ENCODE measurements at places on chromosomes 1 and 21.

DNA sequence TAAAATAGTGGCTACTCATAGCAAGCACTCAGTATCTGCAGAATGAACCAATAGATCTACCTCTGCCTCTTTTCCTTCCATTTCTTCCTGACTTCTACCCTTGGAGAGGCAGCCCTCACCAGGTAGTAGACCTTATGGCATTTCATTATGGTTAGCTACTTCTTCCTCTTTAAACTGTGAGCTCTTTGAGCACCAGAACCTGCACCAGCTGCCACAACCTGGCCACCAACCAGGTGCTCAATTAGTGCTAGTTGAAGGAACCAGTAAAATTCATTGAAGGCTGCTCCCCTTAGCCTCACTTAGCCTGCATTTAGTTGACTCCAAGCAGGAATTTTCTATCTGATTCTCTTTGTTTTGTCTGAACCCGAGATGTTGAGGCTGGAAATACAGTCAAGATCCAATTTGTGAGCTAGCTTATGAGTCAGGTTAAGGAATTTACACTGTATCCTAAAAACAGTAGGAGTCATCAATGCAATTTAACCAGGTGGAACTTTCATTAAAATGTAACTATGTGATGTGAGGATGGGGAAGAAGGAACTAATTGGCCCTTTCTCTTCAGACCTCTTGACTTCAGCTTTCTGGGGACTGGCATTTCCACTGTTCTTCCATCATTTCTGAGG, 81.5 kb upstream of the UBE2U start:
- DNase-seq: no peak

- DNase-seq: no peak
These were observed 36.6 kb downstream of the VANGL2 start for GRCh38 chr1:160436966-160437365.

DNA sequence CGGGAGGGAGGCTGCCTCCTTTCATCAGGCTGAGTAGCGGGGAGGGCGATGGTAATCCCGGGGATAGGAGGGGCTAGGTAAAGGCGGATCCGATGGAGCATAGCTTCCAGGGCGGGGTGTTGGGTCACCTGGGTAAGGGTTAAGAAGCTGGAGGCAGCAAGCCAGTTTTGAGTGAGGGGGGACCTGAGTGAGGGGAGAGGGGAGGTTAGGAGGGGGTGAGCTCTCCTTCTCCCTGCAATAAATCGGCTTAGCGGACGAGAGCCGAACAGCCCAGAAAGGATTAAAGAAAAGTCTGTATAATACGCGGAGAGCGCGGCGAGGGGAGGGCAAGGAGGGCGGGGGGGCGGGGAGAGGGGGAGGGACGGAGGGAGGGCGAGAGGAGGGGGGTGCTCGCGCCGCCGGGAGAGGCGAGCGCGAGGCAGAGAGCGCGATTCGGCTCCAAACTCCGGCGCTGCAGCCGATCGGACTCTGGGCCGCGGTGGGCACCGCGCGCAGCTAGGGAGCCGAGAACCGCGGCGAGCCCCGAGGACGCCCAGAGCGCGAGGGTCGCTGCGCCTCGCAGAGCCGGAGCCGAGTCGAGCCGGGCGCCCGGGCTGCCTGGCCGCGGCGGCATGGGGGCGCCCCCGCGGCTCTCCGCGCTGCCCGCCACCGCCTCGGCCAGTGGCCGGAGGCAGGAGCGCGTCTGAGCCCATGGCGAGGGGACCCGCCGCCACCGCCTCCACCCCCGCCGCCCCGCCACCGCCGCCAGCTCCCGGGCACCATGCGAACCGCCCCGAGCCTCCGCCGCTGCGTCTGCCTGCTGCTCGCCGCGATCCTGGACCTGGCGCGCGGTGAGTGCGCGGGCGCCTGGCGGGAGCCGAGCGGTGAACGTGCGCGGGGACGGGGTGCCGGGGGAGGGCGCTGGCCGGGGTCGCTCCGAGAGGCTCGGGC, at the start of gene IGSF21:
IGSF21 (plus strand) TSS at position 430 of the 930 bp plus-strand sequence; CDS start at position 761, 331 bp downstream.
- peak; percentile 66 for DNase-seq

DNA sequence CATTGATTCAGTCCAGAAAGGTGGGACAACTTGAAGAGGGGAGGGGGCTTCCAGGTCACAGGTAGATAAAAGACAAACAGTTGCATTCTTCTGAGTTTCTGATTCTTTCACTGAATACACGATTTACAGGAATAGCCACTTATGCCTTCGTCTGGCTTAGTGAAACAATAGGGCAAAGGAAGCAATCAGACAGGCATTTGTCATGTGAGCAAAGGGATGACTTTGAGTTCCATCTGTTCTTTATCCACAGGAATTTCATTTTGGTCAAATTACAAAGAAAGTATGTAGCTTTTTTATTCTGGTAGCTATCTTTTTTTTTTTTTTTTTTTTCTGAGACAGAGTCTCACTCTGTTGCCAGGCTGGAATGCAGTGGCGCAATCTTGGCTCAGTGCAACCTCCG, 202.5 kb downstream of the TTLL7 start:
- no peak for DNase-seq

GRCh38 chr1:50859657-50860056, 100.4 kb downstream of the FAF1 start:
- no peak for DNase-seq

DNA sequence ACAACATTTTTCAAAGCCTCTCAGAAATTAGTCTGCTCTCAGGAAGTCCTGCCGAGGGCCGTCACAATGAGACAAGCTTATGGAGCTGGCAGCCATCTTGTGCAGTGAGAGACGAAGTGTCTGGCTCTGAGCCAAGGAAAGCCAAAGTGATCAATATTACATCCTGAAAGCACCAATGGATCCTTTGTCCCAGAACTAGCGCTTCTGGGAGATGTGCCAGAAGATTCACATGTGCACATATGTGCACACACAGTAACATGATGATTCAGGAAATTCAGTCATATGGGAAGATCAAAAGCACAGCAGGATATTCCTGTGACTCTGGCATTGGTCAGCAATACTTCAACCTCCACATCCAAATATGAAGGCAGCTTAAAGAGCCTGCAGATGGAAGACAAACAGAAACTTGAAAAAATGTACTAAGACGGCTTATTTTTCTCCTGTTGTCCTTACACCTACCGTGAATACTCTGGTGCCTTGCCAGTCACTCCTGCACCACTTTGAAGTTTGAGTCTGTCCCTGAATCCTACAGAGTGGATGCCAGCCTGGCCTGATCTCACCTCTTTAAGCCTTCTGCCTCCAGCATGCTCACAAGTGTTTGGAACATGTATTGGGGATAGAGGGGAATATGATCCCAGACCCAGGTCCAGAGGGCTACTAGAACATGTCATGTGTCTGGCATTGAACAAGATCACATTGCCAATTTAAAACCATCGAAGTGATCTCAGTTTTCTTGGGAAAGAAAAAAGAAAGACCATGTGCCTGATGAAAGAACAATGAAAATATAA, 44.5 kb upstream of the PRRX1 start:
- DNase-seq: no peak

DNA sequence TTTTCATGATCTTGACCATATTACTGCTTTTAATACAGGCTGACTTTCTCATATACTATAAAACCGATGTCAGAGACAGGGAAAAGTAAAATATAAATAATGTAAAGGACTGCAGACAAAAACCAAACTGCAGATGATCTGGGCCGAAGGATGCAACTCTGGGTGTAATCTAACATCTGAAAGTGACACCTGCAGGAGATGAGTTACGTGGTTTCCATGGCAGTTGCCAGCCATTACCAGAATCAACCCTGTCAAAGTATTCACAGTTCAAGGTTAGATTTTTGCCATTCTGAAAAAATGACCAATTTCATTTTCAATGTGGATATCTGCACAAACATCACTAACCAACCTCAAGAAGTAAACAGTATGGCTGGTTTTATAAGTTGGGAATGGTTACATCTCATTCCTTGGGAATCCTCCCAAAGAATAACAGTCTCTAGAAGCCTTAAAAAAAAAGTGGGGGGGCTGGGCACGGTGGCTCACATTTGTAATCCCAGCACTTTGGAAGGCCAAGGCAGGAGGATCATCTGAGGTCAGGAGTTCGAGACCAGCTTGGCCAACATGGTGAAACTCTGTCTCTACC, 27.7 kb downstream of the DNAJC11 start:
- DNase-seq: no peak

DNA sequence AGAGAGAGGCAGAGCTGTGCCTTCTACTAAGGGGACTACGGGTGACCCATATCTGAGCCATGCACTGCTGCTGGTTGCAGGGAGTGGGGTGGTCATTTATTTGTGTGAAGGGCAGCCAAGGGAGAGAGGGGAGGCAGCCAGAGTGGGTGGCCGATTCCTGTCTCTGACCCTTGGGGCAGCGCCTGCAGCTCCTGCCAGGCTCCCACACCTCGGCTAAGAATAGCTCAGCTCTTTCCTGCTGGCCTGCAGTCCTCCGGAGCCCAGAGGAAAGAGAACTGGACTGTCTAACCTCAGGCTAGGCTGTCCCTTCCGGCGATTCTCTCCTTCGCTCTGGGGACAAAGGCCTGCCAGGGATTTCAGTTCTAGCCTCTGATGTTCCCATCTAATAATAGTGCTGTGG, 11.6 kb upstream of the CD34 start:
- DNase-seq: no peak

GRCh38 chr1:204571128-204571527, 54.9 kb downstream of the MDM4 start:
- no peak for DNase-seq

DNA sequence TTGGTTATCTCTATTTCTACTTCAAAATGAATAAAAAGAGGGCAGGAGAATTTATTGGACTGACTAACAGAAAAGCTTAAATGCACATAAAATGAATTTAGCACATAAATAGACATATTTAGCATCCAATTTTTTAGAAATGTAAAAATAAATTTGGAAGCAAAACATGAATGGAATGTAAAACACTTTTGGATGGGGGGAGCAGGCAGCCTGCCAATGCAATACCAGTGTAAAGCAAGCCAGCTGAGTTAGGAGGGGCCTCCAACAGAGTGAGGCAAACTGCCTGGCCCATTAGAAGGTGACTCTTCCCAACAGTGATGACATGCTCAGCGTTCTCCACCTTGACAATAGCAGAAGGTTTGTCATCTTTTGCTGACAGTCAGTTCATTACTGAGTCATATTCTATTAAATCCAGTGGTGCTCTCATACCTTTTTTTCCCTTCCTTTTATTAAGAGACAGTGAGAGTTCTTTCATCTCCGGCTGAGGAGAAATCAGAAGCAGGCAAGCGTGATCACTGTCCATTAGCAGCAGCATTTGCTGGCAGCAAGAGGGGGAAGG, 19.5 kb upstream of the EXO1 start:
- no peak for DNase-seq

DNA sequence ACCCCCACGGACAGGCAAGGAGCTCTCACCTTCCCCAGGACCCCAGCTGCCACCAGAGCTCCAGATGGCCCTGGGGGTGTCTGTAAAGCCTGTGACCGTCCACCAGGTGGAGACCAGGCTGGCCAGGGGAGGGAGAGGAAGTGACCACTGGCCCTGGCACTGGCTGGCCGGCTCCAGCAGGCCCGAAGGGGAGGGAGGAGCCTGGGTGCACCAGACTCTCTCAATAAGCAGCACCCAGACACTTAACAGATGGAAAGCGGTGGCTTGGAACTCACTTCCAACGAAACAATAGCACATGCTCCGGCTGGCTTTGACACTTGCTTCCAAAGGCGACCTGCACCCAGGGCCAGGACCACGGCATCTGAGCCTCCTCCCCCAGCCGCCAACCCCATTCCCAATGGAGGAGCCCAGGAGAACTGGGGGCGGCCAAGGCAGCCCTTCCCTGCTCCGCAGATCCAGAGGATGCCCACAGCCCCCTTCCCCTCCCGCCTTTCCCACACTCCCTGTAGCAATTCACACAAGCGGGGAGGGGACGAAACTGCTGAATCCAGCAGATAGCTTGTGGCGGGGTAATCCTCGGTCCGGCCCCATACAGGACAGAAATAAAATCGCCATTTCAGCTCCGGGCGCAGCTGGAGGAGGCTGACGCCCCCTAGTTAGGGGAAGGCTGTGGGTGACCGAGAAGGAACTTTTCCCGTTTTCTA, 742 bp upstream of the PDE9A start:
- DNase-seq: no peak

DNA sequence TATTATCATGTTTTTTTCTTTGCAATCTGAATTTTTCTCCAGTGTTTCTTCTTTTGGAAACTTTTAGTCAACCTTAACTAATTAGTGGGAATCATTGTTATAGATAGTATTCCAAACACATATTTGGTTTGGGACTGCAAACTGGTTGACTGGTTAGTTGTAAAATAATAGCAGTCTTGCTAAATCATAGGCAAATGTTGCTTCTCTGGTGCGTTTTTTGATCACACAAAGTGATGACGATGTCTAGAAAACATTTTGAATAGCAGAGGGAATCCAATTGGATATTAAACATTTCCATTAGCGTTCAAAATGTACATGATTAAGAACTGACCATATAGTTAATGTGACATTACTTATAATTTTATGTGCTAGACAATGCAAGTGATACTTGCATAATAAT, 4.5 kb downstream of the DNAJB4 start:
- no peak for DNase-seq

DNA sequence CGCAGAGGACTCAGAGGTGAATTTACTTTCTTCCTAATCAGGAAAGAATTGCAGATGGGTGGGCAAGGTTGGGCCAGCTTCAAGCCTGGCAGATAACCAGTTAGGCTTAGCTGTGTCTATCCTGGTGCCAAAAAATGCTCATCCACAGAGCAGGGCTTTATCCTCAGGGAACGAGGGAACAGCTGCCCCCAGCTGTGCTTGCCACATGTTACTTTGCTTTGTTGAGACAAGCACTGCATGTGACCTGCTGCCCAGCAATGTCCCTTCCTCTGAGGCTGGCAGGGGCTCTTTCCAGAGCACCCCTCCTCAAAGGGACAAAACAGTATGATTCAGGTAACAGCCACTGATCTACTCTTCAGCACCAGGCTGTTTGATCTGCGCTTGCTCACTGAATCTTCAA, 505.1 kb upstream of the USP24 start:
- no peak for DNase-seq

DNA sequence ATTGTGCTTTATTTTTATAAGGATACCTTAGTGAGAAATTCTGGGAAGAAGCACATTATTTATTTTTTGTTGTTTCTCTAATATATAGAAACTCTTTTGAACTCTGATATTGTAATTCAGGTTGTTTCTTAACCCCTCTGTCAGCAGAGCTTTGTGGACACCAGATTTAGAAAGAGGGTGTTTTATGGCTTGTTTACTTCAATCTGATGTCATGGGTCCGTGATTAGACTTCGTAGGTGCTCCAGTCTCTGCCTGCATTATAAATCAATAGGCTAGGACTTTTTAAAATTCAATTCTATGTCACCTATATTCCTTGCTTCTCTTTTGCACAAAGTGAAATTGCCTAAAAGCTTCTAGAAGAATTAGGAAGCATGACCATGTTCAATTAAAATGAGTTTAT, 47.3 kb upstream of the CCDC190 start:
- no peak for DNase-seq

GRCh38 chr1:25046194-25046532, 116.1 kb upstream of the RUNX3 start:
- DNase-seq: no peak

DNA sequence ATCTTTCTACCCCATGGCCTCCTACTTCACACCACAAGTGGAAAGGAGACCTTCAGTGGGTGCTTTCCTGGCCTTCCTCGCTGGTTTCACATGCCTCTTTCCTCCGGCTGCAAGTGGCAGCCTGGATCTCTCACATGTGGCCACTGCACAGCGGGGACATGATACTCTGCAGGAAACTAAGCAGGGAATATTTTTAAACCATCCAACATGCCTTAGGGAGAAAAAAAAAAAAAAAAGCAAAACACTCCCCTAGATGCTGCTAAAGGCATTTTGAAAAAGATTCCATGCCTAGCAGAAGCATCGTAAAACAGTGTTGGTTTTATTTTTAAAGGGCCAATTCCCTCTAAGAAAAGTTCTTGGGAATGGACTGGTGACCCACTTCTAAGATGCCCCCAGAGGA, 12.2 kb upstream of the GJA5 start:
- DNase-seq: no peak

GRCh38 chr1:85580872-85581801, 576 bp downstream of the CCN1 start:
- peak; percentile 21 for DNase-seq
